ENCODE measurements at places on chromosomes 11 and 22.

GRCh38 chr11:110907629-110908028 is 195.4 kb upstream of the ARHGAP20 start:
- DNase-seq, result peak; percentile 3

DNA sequence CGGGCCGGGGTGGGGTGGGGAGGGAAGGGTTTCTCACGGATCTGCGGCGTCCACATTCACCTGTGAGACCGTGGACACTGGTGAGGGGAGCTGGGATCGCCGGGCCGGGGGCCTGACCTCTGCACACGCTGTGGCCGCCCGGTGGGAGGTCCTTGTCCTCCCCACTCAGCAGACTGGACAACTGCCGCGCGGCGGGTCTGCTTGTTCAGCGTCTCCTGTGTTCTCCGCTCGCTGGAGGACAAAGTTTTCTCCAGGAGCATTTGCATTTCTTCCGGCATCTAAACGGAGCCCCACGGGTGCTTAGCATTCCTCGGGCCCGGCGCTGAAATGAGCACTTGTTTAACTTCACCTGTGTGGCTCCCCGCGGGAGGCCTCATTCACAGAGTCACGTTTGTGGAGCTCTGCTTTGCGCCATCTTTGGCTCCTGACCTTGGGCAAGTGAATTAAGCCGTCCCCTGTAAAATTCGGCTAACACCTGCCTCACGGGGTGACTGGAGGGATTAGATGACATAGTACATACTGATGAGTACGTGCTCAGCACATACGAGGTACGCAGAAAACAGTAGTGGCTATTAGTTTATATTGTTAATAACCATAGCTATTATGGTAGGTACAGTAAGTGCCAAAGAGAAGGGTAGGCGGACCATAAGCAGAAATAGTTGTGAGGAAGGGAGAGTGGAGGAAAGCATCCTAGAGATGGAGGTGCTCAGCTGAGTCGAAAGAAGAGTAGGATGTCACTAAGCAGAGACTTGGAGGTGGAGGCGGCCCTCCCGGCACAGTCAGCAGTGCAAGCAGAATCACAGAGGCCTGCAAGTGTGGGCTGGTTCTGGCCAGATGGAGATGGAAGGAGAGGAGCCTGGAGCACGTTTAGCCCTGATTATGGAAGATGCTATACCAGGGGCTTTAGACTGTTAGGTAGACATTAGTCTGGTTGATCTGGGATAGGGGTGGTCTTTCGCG is 885 bp downstream of the TRMU start:
- no peak for DNase-seq

DNA sequence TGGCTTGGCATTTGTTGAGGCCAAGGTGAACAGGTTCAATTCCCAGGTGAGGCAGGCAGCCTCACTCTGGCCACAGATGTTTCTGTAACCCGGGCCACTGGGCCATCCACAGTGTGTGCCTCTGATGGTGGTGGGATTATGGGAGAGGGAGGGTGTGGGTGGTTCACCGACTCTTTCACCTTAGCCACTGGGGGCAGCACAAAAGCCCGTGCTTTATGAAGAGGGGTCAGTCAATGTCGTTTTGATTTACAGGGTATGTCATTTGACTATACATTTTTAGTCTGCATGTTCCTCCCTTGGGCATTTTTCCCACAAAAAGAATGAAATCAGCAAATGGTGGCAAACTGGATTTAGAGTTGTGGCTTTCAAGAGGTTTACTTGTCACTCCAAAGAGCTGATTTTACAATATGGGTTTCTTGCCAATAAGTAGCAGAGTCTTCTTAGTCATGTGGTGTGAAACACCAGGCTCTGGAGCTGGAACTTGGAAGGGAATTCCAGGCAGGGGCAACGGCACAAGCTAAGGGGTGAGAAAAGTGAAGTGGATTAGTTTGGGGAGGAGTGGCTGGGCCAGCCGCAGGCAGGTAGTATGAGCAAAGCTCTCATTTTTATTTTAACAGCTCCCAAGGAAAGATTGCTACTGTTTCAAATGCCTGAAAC is 217.8 kb upstream of the ZBED5 start:
- DNase-seq, result no peak

DNA sequence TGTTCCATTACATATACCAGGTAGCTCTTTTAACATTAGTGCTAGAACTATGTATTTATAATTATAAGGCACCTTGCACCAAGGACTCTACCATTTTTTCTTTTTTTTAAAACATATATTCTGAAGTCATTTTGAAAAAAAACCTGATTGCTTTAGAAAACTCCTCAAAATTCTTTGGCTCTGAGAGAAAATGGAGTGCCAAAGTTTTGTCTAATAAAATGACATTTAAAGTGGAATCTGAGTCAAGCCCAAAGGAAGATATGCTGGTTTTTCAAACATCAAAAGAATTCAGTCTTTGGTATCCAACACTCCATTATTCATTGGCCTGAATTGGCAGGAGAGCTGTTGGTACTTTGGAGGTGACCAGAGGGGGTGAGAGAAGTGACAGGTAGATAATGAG is 116.5 kb downstream of the ME3 start:
- DNase-seq, result no peak

GRCh38 chr11:95279921-95280868 is 49.2 kb upstream of the SESN3 start:
- DNase-seq, result no peak

Data from DMS 273 treated with DMSO at 0.1 percent for 48 hours (cell line).